ENCODE measurements at places on chromosomes 4 and X.

- no peak for DNase-seq
Measured at GRCh38 chrX:121571333-121571732, 523.9 kb downstream of the GLUD2 start.

- DNase-seq: peak; percentile 66
Measured at GRCh38 chr4:53563824-53564223, 27.5 kb downstream of the LNX1 start.

DNA sequence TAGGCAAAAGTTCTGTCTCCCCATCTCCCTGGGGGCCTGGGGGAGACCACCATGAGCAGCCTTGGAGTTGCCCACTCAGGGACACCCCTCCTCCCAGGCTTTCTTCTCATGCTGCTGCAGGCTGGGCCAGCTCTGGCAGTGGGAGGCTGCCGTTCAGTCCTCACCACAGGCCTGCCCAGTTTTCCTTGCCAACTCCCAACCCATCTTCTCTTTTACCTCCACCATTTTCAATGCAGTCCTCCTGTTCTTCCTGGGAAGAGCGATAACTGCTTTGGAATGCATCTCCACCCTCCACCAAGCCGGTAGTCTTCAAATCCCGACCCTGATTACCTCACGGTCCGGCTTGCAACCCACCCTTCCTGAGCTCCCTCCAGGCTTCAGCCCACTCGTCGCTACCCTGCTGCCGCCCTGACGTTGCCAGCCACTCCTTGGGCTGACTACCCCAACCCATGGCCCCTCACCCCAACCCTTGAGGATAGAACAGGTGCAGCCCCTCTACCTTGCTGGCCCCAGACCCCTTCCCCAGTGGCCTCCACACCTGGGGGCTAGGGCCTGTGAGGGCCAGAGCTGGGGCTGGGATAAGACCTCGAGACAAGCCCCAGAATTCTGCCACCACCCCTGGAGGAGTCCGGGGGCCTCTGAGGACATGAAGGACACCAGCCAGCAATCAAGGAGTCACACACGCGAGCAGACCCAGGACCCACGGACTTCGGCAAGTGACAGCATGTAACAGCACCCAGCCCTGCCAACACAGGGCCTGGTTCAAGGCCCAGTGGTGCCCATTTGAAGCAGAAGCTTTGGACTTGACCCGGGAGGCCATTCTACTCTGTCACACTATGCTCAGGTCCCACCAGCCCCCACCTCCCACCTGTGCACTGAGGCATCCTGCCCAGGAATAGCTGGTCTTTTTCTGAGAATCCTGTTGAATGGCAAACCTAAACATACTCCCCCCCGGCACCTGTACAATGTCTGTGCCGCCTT lies 9.2 kb downstream of the WDR1 start:
- DNase-seq: no peak

DNA sequence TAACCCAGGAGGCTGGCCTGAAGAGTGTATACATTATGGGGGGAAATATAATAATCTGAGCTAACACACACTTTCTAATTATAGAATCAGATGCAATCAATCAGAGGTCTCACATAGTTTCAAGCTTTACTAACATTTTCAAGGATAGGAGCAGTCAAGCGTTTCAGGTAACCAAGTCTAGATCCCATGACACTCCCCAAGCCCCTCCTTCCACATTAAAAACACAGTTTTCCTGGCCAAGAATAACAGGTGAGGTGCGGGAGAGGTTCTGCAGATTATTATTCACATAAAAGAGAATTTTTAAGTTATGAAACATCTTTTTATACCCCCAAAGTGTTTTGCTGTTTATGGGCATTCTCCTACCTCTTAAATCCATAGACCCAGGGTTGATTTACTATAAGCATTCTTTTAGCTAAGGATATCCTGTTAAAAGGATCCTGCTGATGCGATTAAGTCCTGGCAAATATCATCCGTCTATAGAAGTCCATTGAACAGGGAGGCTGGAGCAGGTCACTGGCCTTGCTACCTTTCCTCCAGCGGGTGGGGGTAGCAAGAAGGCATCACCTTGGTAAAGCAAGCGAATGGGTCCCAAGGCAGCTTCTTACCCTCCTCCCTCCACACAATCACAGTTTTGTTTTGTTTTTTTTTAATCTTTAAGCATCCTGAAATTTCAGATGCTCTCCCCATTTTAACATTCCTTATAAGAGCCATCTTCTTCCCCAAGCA lies 104.7 kb upstream of the GPM6A start:
- no peak for DNase-seq

- no peak for DNase-seq
Measured at GRCh38 chr4:119302073-119302832, 19.7 kb downstream of the FABP2 start.

DNA sequence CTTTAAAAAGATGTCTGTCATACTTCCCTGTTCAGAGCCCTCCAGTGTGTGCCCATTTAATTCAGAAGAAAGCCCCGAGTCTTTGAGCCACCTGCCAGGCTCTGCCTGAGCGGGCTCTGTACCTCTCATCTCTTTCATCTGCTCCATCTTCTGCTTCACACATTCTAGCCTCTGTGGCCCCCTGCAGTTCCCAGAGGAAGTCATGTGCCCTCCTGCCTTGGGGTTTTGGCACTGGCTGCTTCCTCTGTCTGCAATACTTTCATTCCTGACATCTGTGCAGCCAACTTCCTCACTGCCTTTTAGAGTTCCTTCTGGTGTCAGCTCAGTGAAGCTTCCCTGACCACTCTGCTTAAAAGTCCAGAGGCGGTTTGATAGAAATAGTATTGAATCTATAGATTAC lies 6.2 kb upstream of the STK32B start:
- no peak for DNase-seq

GRCh38 chrX:18885328-18886004 lies 98.4 kb downstream of the PHKA2 start:
- no peak for DNase-seq

DNA sequence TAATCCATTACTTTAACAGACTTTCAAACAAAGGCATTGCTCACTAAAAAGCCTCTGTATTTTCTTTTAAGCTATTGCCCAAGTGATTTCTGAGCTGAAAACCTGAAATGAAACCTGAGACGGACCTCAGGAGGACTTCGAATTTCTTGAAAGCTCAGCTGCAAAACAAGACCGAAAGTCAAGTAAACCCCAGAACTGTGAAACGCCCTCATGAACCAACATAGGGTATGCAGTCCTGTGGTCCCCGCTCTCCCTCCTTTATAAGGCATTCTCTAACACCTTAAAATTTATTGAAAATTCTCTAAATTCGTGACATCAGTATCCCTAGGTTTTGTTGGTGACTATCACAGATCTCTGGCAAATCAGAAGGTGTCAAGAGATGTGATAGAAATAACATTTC lies 91.8 kb downstream of the SHISA3 start:
- no peak for DNase-seq

GRCh38 chrX:153627675-153628111 lies 19.3 kb upstream of the DUSP9 start:
- DNase-seq: no peak

DNA sequence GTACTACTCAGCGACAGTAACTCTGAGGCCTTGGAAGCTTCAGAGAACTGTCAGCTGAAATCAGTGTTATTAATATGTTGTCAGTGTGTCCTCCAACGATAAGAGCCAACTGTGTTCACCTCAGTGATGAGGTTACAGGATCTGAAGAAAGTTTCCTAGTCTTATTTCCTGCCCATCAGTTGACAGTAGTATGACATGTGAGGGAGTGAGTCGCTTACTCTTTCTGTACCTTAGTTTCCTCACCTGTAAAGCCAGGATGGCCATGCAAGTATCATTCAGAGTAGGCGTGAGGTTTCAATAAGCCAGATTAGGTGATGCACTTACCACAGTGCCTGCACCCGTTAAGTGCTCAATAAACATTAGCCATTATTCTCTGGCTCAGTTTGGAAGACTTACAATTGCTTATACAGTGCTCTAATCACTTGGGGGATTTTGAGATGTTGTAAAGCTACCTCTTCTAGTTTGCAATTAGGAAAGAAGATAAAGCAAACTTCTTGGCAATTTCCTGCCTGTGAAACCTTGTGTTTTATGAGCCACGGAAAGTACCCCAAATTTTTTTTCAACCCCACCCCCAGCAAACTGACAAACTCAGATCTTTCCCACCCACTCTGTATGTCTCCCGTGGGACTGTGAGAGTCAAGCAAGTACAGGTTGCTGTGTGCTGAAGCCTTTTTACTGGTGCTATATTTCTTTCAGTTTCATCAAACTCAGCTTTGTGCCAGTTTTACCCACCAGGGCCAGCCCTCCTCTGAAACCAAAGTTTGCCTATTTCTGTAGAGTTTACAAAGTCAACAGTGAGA lies 62.2 kb downstream of the ANXA3 start:
- DNase-seq: no peak

GRCh38 chr4:41385481-41385880 lies 128.8 kb downstream of the UCHL1 start:
- no peak for DNase-seq

All from HS-27A (cell line).